Breast epithelium (tissue), 4 donors: ENCODE measurements at places on chromosomes 11 and 22. TPM values are rescaled to one million over a fixed set of nuclear protein-coding genes. Genes with fewer than 3 reads are reported as not detected.

DNA sequence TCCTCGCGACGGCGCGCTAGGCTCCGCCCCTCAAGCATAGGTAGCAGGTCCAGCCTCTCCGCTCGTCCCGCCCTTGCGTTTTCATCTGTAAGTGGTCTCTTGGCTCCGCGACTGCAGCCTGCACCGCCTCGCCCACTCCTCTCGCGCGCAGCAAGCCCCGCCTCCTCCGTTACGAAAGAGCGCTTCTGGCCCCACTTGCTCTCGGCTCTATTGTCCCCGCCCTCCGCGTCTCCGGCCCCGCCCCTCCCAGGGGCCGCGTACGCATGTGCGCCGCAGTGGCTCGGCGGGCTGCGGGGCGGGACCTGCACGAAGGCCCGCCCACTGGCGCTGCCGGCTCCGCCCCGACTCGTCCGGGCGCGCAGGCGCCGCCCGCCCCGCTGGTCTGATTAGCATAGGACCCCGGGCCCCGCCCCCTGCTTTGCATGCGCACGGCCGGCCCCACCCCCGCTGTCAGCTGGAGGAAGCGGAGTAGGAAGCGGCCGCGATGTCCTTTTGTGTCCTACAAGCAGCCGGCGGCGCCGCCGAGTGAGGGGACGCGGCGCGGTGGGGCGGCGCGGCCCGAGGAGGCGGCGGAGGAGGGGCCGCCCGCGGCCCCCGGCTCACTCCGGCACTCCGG, at the start of gene ESRRA:
Gene ESRRA (plus strand): TSS at position 450 of the 616 bp plus-strand sequence. CDS start 1,656 bp downstream, outside the sequence.
- peak within 1 kb of the TSS; percentile 62 for H3K4me3 ChIP-seq
- DNase-seq: peak; percentile 99
- H3K27ac ChIP-seq: peak within 1 kb of the TSS; percentile 89
- peaks cover 7% of the 10 kb centered on the region for H3K27me3 ChIP-seq
- no peaks in the 10 kb centered on the region for H3K36me3 ChIP-seq

GRCh38 chr11:98965358-98965757, 55.4 kb upstream of the CNTN5 start:
- no peak for DNase-seq
- no peak overlapping the region for H3K27ac ChIP-seq
- no peaks in the 10 kb centered on the region for H3K36me3 ChIP-seq

The SLC22A8 gene
- not detected for total RNA-seq

The RAB3IL1 gene
- total RNA-seq: 22.6 TPM

The TMEM151A gene
- total RNA-seq: 0.33 TPM

GRCh38 chr11:111135778-111136570, 109.6 kb upstream of the POU2AF2 start:
- no peak overlapping the region for H3K27ac ChIP-seq
- no peak overlapping the region for H3K4me3 ChIP-seq
- no peak for DNase-seq
- no peaks in the 10 kb centered on the region for H3K4me1 ChIP-seq
- H3K36me3 ChIP-seq: no peaks in the 10 kb centered on the region

DNA sequence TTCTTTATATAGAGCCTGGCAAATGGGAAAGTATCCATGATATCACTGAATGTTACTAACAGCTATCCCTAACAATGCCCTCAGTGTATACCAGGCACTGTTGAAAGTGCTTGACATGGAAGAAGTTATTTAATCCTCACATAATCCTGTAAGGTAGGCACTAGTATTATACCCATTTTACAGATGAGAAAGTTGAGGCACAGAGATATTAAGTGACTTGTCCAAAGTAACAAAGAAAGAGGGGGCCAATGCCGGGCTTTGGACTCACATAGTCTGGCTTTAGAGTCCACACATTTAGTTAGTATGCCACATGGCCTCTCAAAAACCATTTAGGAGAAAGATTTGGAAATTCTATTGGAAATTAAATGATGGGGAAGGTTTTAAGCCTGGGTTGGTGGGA, 220.8 kb upstream of the PLET1 start:
- DNase-seq: no peak
- no peaks in the 10 kb centered on the region for H3K36me3 ChIP-seq
- no peak overlapping the region for H3K27ac ChIP-seq
- no peaks in the 10 kb centered on the region for H3K27me3 ChIP-seq
- H3K4me3 ChIP-seq: no peak overlapping the region

- H3K4me3 ChIP-seq: peak overlapping the region; percentile 15
- H3K27ac ChIP-seq: peak overlapping the region; percentile 77
- H3K27me3 ChIP-seq: peaks cover 5% of the 10 kb centered on the region
- no peaks in the 10 kb centered on the region for H3K36me3 ChIP-seq
Measured at GRCh38 chr11:65790902-65791650, 4.2 kb downstream of the OVOL1 start.

The OLFML1 gene
- 11.9 TPM for total RNA-seq

DNA sequence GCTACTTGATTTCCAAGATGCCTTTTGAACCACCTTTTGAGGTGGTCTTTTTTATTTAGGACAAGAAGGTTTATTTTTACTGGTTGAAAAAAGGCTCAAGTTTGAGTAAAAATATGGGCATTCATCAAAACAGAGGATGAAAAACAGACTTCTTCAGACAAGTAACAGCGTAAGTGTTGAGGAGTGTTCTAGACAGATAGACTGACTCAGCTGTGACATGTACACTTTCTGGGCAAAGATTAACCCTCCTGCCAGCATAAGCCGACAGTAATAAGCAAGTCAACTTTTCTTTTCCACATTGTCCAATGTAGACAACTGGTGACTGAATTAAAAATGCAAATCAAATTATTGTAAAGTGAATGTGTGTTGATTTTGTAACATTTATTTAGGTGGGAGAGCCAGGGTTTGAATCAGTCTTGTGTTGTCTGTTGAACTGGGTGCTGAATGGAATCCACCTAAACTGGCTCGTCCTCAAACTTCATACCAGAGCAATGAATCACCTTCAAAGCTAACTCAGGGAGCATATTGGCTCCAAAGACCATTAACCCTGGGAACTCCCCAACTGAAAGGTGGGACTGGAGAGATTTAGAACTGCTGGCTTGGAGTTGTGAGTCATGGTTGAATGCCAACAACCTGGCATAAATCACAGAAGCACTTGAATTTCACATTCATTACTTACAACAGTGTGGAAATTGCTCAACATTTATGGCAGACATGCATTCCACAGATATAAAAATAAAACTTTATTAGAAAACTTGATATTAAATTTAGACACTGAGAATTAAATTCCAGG, 377.0 kb downstream of the ETS1 start:
- H3K4me3 ChIP-seq: no peak overlapping the region
- no peaks in the 10 kb centered on the region for H3K36me3 ChIP-seq
- no peak for DNase-seq
- no peaks in the 10 kb centered on the region for H3K27me3 ChIP-seq
